SW 1271 (cell line): ENCODE measurements at places on chromosomes 6 and 20.

GRCh38 chr6:159438106-159438505 lies 254.9 kb downstream of the SOD2 start:
- no peak for DNase-seq

DNA sequence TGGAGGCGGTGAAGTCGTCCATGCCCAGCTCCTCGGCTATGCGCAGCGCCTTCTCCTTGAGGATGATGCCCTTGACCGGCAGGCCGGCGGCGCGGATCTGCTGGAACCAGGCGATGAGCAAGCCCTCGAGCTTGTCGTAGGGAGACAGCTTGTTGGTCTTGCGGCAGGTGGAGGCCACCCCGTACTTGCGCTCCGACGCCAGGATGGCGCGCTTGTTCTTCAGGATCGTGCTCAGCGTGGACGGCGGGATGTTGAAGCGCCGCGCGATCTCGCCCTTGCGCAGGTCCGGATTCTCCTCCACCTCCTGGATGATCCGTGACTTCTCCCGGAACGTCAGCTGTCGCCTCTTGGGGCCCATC lies 435 bp downstream of the CENPB start:
- DNase-seq: peak; percentile 54

DNA sequence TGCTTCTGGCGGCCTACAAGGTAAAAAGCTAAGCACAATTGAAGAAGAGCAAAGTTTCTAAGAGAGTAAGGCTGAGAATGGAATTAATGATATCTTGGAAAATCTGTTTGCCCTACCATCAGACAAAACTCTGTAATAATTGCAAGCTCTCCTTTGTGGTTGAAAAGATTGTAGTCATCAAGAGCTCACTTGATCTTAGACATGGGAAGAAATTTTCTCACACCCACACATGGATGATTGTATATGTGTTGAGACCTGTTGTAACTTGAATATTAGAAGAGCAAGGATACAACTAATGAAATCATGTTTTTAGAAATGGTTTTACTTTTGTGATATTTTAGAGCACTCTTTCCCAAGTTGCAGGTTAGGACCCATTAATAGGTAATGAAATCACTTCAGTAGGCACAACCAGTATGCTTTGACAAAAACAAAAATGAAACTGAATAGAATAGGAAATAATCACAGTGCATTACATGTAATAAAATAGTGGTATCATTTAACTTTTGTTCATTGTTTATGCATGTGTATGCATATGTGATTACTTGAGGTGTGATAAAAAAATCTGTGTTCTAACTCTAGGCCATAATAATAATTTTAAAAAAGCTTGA lies 14.0 kb downstream of the DCBLD1 start:
- DNase-seq: peak; percentile 42

- DNase-seq: no peak
Observed at GRCh38 chr6:128731249-128732165, 151.4 kb upstream of the LAMA2 start.

DNA sequence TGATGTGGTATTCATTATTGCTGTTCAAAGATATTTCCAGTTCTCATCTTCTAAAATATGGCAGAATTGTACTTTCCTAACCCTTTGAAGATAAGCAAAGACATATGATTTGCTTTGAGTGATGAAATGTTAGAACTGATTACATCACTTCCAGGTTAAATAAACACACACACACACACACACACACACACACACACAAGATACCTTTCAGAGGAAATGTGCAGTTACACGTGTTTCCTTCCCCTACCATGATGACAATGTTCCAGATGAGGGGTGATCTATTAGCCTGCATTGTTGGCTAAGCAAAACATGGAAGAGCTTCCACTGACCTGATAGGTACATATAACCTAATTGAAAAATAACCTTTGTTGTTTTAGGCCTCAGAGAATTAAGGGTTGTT lies 11.7 kb upstream of the FRK start:
- no peak for DNase-seq

GRCh38 chr6:43698584-43699349 lies 11.2 kb upstream of the MRPS18A start:
- DNase-seq: no peak

- DNase-seq: no peak
Observed at GRCh38 chr6:34593701-34594100, 37.6 kb upstream of the SPDEF start.

DNA sequence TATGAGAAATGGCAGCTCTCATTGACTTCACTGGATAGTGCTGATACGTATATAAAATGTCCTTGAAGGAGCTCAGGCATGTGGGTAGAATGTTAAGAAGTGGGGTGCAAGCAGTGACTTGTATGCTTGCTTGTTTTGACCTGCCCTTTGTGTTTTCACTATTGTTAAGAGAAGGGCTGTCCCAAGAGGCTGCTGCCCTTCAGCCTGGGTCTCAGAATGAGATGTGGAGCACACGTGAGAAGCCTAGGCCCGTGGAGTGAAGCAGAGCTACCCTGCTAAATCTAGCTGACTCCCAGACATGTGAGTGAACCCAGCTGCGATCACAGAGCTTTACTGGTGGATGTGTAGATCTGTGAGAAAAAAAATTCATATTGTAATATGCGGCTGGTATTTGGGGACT lies 305.3 kb upstream of the RGS17 start:
- no peak for DNase-seq

- no peak for DNase-seq
Observed at GRCh38 chr20:40493071-40493470, 196.0 kb downstream of the MAFB start.
